ENCODE measurements at places on chromosomes 3 and 15. TPM values are rescaled to one million over a fixed set of nuclear protein-coding genes. Genes with fewer than 3 reads are reported as not detected.

The GALNT15 gene
- polyA plus RNA-seq, result 1.4 TPM

The LYZL4 gene
- not detected for polyA plus RNA-seq

The EXOSC7 gene
- polyA plus RNA-seq, result 32.3 TPM

The NRROS gene
- 4.4 TPM for polyA plus RNA-seq

The IL17RE gene
- 67.6 TPM for polyA plus RNA-seq

- no peak for DNase-seq
Observed at GRCh38 chr3:60202052-60202726, 1049.1 kb downstream of the FHIT start.

DNA sequence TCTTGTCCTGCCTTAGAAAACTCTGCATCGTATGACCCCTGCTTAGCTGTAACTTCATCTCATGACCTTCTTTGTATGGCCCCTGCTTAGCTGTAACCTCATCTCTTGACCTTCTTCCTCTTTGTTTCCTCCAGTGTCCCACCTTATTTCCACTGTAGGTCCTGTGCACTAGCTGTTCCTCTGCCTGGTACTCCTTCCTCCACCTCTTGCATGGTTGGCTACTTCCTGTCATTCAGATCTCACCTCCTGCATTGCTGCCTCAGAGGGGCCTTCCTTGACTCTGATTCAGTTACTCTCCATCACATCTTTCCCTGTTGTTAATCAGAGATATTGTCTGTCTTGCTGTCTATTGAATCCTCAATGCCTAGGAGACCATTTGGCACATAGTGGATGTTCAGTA lies 63.2 kb downstream of the PDE8A start:
- DNase-seq, result no peak

DNA sequence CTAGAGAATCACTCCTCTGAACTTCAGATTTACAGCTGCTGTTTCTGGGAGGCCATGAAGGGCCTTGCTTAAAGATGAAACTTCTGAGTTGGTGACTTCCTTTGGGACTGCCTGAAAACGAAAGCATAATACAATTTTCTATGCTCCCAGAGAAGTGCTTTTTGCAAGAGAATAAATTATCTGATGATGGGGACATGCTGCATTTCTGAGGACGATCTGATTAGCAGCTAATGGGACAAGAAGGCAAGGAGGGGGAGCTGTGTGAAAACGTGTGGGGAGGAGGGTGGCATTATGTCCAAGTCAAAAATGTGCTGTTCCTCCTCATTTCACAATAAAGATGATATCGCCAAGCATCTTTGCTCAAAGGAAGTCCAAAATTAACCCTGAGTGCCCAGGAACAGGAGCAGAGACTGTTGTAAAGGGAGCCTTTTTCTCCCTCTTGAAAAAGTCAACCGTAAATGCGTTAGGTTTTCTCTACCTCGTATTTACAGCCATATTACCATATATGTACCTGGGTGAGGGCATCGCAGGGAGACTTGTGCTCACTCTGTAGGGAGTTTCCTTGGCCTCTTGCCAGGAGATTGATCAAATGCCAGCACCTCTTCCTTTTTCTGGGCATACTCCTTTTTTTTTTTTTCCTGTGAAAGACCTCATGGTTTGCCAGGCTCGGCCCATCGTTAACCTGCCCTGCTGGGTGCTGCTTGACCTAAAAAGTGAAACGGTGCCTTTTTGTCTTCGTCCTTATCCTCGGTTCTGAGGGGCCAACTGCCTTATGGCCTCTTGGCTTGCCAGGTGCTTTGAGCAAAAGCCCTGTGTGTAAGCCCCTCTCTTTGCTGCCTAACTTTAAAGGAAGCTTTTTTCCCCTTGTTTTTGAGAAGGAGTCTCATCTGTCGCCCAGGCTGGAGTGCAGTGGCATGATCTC lies 11.5 kb downstream of the ITPR1 start:
- DNase-seq, result no peak

- DNase-seq, result peak; percentile 7
Observed at GRCh38 chr3:191030929-191031328, 168.1 kb upstream of the OSTN start.

GRCh38 chr3:107368654-107369398 lies 8.4 kb upstream of the CCDC54 start:
- DNase-seq, result no peak

DNA sequence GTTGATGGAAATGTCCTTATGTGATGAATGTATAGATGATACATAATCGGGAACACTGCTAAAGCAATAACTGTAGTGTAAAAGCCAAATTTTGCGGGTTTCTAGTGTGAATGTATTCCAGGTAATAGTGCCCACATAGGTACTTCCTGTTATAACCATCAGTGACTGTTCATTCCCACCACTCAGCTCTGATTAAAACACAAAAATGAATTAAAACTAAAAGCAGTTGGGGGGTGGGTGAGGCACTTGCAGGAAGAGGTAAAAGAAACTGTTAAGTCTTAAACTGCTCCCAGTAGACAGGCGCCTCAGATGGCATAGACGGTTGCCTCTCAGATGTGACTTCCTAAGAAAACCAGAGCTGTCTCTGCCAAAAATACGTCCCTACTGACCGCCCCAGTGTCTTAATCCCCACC lies 893 bp upstream of the MTHFS start:
- no peak for DNase-seq

DNA sequence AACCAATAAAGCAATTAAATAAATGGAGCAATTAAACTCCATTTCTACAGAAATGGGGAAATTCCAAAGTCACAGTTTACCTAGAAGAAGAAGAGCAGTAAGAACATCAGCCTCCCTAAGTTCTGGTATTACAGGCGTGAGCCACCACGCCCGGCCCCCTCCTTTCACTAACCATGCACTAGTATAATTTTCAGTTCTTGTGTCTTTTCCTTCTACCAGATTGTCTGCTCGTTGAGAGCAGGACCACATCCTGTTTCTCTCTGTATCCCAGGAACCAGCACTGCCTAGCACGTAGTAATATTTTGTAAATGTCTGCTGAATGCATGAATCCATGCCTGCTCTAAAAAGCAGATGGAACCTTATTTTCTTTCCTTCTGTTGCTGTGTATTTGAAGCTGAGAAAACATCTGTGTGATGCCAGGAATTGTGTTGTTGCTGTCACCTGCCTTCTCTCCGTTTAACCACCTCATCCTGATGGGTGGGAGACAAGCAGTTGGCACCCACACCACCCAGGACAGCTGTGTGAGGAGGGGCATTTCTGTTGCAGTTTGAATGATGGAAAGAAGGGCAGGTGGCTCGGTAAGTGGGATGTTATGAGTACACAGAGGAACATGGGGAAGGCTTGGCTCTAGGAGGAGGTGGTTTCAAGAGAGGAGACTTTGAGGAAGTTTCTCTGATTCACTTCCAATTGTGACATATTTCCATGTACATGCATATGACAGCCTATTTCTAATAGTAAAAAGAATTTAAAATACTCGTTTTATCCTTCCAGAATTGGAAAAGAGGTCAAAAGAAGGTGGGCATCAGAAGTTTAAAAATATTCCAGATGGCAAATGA lies 30.1 kb downstream of the PXYLP1 start:
- DNase-seq, result no peak

GRCh38 chr3:10774825-10775224 lies 41.2 kb upstream of the SLC6A11 start:
- no peak for DNase-seq

DNA sequence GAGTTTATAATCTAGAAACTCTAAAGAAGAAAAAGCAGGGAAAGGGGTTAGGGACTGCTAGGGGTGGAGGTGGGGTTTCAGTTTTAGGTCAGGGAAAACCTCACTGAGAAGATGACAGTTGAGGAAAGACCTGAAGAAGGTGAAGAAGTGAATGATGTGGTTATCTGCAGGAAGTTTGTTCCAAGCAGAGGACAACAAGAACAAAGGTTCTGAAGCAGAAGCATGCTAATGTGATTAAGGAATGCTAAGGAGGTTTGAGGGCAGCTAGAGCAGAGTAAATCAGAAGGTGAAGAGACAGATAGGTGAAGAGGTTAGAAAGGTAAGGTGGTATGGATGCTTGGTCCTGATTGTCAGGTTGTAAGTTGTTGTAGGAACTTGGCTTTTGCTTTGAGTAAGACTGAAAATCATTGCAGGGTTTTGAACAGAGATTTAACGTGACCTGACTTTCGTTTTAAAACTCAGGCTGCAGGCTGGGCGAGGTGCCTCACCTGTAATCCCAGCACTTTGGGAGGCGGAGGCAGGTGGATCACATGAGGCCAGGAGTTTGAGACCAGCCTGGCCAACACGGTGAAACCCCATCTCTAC lies 8.6 kb downstream of the OXSR1 start:
- DNase-seq, result no peak

DNA sequence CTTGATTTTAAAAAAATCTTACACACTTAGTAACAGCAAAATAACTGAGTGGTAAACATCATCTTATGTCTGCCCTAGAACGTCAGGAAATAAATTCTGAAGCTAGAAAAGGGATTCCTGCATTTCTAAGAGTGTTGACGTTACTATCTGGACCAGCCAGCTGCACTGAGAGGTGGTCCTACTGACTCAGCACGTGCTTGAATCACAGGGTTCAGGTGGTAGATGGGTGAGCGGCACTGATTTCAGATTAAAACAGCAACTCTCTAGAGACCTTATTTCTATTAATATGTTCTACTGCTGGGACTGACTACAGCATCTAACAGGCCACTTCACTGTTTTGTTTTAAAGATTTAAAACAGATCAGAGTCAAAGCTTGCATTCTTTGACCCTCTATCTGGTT lies 377.2 kb downstream of the GABRB3 start:
- DNase-seq, result no peak

DNA sequence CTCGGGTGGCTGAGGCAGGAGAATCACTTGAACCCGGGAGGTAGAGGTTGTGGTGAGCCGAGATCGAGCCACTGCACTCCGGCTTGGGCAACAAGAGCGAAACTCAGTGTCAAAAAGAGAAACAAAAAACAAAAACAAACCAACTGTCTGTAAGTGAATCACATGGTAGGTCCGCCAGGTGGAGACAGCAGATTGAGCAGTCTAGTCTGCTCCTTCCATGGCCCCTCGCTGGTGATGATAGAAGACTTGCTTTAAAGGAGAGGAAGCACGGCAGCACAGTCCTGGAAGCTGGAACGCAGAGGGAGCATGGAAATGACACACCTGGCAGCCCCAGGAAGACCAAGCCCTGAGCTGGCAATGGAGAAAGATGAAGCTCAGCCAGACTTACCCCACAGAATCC lies 31.4 kb upstream of the MGLL start:
- no peak for DNase-seq

- peak; percentile 21 for DNase-seq
Observed at GRCh38 chr3:118128886-118129285, 905.8 kb downstream of the IGSF11 start.

GRCh38 chr3:195447201-195447600 lies 4.4 kb upstream of the ACAP2 start:
- DNase-seq, result no peak

DNA sequence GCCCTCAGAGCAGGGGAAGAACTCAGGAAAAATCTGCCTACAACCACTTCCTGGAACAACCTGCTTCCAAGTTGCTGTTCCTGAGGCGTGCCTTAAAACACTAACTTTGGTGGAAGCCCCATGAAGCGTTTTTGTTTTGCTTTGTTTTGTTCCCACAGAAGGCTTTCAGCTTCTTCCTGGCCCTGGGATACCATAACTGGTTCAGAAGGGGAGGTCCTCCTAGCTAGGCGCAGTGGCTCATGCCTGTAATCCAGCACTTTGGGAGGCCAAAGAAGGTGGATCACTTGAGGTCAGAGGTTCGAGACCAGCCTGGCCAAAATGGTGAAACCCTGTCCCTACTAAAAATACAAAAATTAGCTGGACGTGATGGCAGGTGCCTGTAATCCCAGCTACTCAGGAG lies 1.2 kb upstream of the IP6K1 start:
- DNase-seq, result no peak
